ENCODE measurements at places on chromosomes 3 and 15.

- DNase-seq: no peak
Measured at GRCh38 chr15:73368301-73369136, at the start of gene HCN4. TSS of gene HCN4 (minus strand) at chr15:73368958. CDS start at chr15:73368270, 688 bp downstream.

DNA sequence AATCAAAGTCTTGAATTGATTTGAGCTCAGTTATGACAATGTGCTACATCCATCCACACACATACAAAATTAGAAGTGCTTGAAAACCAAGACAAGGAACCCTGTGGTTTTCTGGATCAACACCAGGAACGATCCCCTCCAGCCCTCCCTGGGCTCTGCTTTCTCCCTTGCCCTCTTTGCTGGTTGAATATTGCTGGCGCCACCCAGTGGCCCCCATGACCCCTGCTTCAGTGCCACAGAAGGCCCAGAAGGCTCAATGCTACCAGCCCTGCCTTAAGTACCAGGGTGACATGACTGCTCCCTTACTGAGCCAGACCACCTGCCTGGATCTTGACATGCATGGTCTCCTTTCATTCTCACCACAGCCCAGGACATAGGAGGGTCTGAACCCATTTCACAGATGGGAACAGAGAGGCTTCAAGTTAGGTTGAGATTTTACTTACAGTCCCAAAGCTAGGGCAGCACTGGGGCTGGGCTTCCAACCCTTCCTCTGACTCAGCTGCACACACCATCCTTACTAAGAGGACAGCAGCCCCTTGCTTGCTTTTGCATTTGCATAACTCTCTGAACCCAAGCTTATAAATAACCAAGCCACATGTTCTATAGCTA is 15.0 kb downstream of the IL12A start:
- peak; percentile 27 for DNase-seq

GRCh38 chr15:100934166-100934565 is 15.0 kb downstream of the LRRK1 start:
- no peak for DNase-seq

DNA sequence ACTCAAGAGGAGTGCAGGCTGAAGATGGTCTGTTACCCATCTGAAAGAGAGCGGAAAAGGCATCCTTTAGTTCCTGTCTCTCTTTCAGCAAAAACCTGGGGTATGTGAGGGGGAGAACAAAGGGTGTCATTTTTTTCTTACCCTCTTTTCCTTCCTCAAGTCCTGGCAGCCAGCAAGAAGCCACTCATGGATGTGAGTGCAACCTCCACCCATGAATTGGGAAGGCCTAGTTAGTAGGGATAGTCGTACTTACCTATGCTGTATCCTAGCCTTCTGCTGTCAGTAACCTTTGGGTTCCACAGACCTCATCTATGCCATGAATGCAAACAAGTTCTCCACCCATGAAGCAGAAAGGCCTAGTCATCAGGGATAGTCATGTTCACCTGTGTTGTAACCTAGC is 472.8 kb downstream of the ZIC1 start:
- DNase-seq: no peak

GRCh38 chr3:187705164-187705563 is 2.8 kb upstream of the RTP2 start:
- no peak for DNase-seq

GRCh38 chr15:68550498-68551295 is 28.1 kb upstream of the CORO2B start:
- DNase-seq: peak; percentile 66

DNA sequence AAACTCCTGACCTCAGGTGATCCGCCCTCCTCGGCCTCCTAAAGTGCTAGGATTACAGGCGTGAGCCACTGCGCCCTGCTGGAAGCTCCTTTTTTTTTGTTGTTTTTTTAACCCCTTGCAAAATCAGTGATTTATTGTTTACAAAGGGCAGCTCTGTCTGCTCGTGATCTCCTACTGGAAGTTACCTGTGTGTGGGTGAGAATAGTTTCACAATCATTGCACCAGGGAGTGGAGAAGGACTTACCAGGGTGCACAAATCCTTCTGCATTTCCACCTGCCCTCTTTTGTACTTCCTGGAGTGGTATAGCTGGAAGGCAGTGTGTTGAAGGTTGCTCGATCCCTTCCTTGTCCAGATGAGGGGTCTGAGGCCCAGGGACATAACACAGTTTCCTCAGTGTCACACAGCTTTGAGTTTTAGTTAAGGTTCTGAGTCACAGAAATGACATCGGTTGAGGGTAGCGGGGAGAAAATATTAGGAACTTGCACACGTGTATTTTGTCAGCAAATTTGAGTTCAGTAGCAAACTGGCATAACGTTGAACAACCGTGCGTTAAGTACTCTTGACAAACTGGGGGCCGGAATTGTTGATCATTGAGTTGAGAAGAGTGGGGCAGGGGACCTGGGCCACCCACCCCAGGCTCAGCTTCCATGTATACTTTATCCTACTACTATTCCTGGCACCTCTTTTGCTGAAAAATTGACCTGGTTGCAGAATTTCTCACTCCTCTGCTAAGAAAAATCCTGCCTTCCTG is 11.3 kb upstream of the TRAK1 start:
- no peak for DNase-seq

DNA sequence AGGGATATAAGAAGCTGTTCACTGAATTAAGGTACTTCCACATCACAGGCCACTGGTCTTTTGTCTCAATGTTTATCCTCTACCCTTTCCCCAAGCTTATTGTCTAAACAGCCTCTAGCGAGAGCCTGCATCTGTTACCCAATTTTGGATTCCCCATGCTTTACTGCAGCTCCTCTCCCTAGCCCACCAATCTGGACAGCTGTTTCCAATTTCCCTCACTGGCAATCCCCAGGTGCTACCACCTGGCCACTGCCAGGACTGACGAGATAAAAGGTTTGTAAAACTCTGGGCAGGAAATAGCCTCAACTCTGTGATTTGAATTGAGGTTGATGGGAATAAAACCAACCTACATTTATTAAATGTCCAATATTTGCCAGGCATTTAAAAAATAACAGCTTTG is 58.0 kb upstream of the TEX9 start:
- DNase-seq: no peak

- no peak for DNase-seq
Measured at GRCh38 chr3:160132226-160132625, 93.0 kb upstream of the C3orf80 start.

GRCh38 chr3:24689353-24689752 is 194.7 kb upstream of the THRB start:
- no peak for DNase-seq

DNA sequence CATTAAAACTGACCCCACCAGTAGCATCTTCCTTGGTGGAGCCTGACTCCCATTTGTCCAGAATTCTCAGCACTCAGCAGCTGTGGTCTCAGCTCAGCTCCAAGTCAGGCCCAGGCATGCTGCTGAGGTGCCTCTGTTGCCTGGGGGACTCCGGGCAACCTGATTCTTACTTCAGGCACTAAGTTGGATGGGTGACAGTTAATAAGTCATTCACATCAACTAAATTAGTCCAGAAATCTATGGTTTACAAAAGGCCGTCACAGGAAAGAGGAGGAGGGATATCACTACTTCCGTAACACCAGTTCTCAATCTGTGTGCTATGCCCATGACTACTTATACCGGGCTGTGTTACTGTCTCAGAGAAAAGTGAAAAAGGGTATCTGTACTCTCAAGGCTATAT is 310.2 kb downstream of the SATB1 start:
- no peak for DNase-seq

GRCh38 chr3:190008432-190008831 is 112.3 kb downstream of the P3H2 start:
- DNase-seq: no peak

DNA sequence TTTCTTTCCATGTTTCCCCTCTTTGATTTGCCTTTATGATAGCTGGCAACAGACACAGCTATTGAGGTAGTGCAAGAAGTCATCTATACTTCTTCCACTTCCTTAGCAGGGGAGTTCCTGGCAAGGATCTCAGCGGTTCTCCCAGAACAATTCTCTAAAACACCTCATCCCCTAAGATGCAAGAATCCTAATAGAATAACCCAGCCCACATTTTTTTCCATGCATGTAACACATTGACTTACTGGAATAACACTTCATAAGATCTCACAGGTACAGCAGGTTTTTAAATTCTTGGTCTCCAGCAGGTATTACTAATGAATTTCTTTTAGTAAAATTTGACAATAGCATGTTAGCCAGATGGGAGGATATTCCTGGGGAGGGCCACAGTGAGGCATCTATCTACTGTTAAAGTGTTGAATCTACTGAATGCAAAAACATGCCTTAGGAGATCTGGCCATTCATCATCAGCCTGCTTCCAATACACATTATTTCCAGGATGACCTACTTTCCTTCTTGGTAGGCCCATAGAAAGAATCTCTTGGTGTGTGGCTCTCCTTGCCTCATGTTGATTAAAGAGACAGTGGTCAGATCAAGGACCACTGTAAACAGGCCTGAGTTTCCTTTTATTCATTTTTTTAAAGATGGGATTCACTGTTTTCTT is 78.5 kb downstream of the RAD18 start:
- no peak for DNase-seq

DNA sequence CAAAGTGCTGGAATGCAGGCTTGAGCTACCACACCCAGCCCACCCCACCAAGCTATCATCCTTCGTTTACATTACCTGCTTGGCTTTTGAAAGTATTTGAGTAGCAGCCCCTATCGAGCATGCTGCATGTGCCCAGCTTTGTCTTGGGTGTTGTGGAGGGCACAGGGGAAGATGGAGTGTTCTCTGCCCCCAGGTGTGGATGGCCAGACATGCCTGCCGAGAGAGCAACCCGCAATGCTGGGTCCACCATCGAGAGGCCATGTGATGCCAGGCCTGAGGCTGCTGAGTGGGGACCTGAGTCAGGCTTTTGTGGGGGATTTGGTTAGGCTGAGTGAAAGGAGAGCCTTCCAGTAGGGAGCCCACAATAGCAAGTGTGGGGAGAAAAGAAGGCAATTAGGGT is 25.9 kb downstream of the FOXL2NB start:
- no peak for DNase-seq

- no peak for DNase-seq
Measured at GRCh38 chr3:108757404-108757982, at the start of gene RETNLB. TSS of gene RETNLB (minus strand) at chr3:108757410. CDS start at chr3:108757185, 225 bp downstream.

GRCh38 chr3:30681649-30682211 is 75.3 kb downstream of the TGFBR2 start:
- DNase-seq: no peak

Data from CD4-positive, alpha-beta T cell treated with Interleukin-4 for 4 hours (primary cell).